Foreskin keratinocyte (primary cell): ENCODE measurements at places on chromosomes 12 and 14. TPM values are rescaled to one million over a fixed set of nuclear protein-coding genes. Genes with fewer than 3 reads are reported as not detected.

Gene CMAS
- total RNA-seq = 47.9 and 49.1 TPM in 2 replicates

Gene PZP
- not detected in 2 replicates for total RNA-seq

Gene LGR5
- total RNA-seq = not detected in 2 replicates

Gene METTL17
- 63.6 and 65.5 TPM in 2 replicates for total RNA-seq

Gene TMEM179
- total RNA-seq = not detected in 2 replicates

Gene PTMS
- total RNA-seq = 119 and 129 TPM in 2 replicates

Gene HOXC6
- total RNA-seq = 3.9 and 4.3 TPM in 2 replicates

Gene OR9K2
- total RNA-seq = not detected in 2 replicates

Gene CACNA1C
- total RNA-seq = not detected in 2 replicates

Gene FSCB
- total RNA-seq = not detected in 2 replicates

Gene RPS6KA5
- total RNA-seq = 2.4 and 3.1 TPM in 2 replicates

Gene CCDC175
- total RNA-seq = not detected in 2 replicates

Gene SLCO1B1
- total RNA-seq = not detected in 2 replicates

Gene KRT6C
- 4.5 and 7.6 TPM in 2 replicates for total RNA-seq

Gene SLC5A8
- 0.10 and 0.14 TPM in 2 replicates for total RNA-seq

Gene PIP4P1
- total RNA-seq = 23.0 and 23.8 TPM in 2 replicates

Gene TMTC2
- 2.7 and 3.4 TPM in 2 replicates for total RNA-seq

Gene IFNG-AS1
- not detected in 2 replicates for total RNA-seq

Gene ENDOU
- total RNA-seq = 0.28 and 0.34 TPM in 2 replicates

Gene LRRIQ1
- total RNA-seq = 0.60 and 1.0 TPM in 2 replicates

Gene GDF3
- not detected in 2 replicates for total RNA-seq

Gene ADAMTS20
- not detected in 2 replicates for total RNA-seq

Gene POTEG
- total RNA-seq = not detected in 2 replicates

Gene DPF3
- total RNA-seq = 0.18 and 0.95 TPM in 2 replicates

Gene TMEM132D
- not detected in 2 replicates for total RNA-seq

Gene B4GALNT1
- total RNA-seq = 0.25 and 0.51 TPM in 2 replicates

Gene PLBD1
- 2.0 and 3.6 TPM in 2 replicates for total RNA-seq

Gene AKAP3
- 1.2 and 1.7 TPM in 2 replicates for total RNA-seq

Gene ANG
- 4.4 and 6.0 TPM in 2 replicates for total RNA-seq

Gene FGF6
- total RNA-seq = not detected in 2 replicates

Gene FOXN3
- total RNA-seq = 14.5 and 20.1 TPM in 2 replicates

Gene TSPAN11
- not detected in 2 replicates for total RNA-seq

Gene MMP19
- 5.2 and 6.3 TPM in 2 replicates for total RNA-seq

Gene KCNC2
- total RNA-seq = not detected in 2 replicates

Gene E2F7
- total RNA-seq = 20.8 and 22.3 TPM in 2 replicates

Gene REP15
- 3.4 TPM in 2 replicates for total RNA-seq

Gene BCL2L14
- not detected in 2 replicates for total RNA-seq

Gene RD3L
- total RNA-seq = not detected in 2 replicates

Gene DPY19L2
- total RNA-seq = 2.6 and 2.8 TPM in 2 replicates

Gene DAO
- not detected in 2 replicates for total RNA-seq
